ELF-1 (cell line): ENCODE measurements at places on chromosomes 1 and 21.
A peak's percentile ranks its signal among the peaks of the same experiment; 100 is the strongest.

DNA sequence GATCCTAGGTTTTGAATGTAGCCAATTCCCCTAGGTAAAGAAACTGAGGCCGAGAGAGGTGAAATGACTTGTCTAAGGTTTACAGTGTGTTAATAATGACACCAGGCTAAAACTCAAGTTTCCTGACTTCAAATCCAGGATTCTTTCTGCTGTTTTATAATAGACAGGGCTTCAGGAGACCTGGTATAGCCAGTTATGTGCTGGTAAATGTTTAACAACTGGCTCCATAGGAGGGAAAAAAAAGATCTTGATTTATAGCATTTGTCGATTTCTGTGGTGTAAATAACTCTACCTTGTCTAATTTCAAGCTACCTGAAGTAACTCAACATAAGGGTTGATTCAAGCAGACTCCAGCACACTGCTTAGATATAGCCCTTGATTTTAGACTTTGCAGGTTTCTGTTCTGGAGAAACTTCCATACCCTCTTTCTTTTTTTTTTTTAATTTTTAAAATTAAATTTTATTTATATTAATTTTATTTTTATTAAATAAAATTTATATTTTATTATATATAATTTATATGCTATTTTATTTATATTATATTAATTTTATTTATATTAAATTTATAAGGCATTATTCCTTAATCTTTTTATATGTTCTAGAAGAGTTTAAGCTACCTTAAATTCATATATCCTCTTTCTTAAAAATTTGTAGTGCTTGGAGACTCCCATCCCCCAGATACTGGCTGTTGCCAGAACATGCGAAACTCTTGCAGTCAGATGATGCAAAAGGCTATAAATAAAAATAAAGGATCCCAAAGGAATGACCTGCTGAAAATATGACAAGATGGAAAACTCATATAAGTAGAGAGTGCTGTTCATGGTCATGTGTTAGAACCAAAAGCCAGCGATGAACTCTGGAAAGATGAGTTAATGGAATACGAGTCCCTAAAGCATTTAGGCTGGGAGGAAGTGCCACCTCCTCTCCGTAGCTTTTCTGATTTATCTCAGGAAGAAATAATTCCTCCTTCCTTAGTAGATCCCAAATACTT, 35.4 kb upstream of the SRSF10 start:
- no peak for DNase-seq

DNA sequence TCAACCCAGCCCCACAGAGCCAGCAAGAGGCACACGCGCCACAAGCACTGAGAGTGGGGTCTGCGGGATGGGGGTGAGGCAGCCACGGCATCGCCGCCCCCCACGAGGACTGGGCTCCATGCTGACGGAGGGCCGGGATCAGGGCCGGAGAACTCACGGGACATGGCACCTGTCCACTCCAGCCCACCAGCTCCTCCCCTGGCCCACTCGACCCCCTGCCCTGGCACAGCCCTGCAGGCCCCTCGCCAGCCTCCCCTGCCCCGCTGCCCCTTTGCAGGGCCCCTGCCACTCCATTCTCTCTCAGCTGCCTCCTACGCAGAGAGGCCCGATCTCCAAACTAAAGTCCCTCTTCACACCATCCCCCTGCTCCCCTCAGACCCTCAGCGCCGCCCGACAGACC, 134.0 kb downstream of the NPHP4 start:
- no peak for DNase-seq

GRCh38 chr1:246213036-246213435, 294.0 kb downstream of the SMYD3 start:
- no peak for DNase-seq

DNA sequence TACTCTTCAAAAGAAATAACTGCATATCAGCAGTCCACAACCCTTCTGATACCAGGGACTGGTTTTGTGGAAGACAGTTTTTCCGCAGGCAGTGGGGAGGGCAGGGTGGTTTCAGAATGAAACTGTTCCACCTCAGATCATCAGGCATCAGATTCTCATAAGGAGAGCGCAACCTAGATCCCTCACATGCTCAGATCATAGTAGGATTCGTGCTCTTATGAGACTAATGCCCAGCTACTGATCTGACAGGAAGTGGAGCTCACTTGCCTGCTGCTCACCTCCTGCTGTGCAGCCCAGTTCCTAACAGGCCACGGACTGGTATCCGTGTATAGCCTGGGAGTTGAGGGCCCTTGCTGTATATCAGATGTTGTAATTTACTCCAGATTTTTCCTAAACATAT, 11.5 kb downstream of the RO60 start:
- DNase-seq: no peak

DNA sequence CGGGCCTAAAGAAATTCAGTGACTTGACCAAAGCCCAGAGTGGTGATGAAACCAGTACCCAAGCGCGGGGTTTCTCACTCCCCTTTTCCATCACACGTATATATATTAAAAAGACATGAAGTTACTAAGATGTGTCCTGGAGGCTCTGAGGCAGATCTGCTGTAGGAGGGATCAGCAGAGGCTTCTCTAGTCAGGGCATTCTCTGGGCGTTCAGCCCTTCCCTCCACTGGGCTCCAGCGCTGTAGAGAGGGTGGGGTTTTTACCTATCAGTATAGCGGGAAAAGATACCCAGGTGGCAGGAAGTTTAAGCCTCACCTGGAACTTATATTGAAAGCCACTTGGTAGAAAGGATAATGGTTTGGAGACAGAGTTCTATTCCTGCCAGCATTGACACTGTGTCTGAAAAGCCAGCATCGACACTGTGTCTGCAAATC, 862 bp upstream of the PLEKHO1 start:
- DNase-seq: no peak

DNA sequence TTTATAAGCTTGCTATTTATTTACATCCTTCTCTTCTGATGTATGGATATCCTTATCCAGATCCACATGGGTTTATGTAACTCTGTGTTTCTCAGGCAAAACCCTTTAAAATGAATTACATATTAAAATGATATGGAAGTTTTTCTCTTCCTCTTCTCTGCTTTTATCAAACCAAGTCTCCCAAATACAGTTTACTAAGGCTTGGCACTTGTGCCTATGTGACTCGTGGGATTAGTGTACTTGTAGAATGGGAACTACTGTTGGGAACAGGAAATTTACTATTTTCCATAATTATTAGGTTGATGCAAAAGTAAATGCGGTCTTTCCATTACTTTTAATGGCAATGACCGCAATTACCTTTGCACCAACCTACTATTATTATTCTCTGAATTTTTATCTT, 14.8 kb downstream of the SIM2 start:
- no peak for DNase-seq

DNA sequence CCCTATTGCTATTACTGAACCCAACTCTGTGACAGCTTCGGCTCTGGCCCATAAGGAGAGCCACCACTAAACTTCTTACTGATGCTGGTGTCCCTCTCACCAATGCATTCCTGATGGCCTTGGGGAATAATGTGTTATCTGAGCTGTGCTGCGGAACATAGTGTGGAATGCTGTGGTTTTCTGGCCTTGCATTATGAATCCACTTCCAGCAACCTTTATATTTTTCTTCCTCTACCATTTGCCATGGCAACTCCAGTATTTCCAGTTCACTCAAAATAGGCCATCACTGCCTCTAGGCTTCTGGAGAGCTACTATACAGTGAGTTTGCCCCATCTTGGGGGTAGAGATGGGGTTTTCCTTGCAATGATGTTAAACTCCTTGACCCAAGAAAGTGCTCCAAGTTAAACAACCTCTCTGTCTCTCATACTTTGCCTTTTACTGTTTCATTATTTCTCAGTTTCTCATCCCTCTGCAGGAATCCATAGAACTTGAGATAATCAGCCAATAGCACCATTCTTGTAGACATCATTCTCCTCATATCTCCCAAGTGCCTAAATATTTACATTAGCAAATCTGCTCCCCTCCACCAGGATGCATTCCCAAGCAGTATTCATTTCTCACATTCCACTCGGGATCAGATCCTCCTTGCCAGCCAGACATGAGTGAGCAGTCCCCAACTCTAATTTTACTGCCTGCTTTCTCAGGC, 11.1 kb upstream of the RAVER2 start:
- no peak for DNase-seq

DNA sequence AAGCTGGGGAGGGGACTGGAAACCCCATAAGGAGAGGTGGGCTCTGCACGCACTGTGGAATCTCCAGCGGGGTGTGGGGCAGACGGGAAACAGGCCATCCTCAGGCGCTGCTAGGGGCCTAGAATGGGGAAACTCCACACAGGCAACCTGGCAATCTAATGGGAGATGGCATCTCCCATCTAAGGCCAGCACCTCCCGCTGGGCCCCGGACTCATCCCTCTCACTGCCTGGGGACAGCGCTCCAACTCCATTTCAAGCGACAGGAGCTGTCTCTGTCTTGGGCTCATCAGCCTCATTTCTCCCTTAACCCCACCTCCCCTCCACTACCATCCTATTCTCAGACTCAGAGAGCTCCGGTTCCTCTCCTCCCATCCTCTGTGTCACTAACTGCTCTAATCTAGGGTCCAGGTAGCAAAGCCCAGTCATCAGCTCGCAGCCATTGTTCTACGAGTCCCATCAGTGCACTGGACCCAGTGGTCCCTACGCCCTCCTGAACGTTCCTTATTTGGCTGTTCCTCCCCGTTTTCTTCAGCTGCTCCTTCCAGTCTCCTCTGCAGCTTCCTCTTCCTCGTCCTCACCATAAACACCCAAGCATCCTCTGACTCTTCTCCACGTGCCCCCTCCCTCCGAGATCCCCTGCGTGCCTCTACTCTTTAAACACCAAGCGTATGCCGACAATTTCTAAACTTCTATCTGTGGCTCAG, 93.4 kb upstream of the CASZ1 start:
- DNase-seq: peak; percentile 21

GRCh38 chr1:221174330-221174993, 295.2 kb downstream of the HLX start:
- DNase-seq: peak; percentile 78

GRCh38 chr1:165862448-165862847, 35.0 kb downstream of the UCK2 start:
- no peak for DNase-seq

GRCh38 chr1:199282751-199283305, 644.0 kb downstream of the PTPRC start:
- no peak for DNase-seq

GRCh38 chr1:29256979-29257804, 20.9 kb downstream of the PTPRU start:
- peak; percentile 45 for DNase-seq

DNA sequence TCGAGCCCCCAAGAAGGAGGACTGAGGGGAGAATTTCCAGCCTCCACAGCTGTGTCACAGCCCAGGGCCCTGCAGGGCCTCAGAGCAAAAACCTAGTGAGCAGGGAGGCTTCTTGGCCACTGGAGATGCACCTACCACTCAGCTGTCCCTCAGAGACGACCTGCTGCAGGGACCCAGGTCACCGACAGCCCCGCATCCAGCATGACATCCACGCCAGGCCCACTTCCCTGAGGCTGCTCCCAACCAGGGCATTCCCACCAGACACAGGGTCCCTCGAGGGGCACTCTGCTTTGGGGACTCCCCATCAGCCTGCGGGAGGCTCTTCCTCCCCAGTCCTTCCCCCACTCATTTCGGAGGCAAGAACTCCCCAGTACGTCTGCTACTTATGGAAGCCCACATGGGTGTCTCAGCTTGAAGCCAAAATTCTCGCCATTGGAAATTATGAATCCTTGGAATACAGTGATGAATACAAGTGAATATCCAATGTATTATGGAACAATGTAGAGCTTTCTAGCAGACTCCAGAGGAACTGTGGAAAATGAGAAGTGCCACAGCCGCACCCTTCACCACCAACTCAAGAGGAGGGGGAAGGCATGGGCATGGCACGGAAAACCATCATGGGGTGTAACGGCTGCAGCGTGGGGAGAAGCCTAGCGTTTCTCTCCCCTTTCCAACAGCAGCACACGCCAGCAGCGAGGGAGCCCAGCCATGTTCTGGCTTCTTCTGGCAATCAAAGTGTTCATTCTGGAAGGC, 6.9 kb downstream of the TFF3 start:
- no peak for DNase-seq

DNA sequence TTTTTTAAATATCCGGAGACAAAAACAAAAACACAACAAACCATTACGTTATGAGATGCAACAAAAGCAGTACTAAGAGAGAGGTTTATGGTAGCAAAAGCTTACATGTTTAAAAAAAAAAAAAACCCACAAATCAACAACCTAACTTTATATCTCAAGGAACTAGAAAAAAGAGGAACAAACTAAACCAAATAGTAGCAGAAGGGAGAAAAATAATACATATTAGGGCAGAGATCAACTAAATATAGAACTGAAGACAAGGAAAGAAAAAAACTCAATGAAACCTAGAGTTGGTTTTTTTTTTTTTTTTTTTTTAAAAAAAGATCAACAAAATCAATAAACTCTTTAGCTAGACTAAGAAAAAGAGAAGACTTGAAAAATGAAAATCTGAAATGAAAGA, 34.9 kb downstream of the ZNF644 start:
- no peak for DNase-seq

DNA sequence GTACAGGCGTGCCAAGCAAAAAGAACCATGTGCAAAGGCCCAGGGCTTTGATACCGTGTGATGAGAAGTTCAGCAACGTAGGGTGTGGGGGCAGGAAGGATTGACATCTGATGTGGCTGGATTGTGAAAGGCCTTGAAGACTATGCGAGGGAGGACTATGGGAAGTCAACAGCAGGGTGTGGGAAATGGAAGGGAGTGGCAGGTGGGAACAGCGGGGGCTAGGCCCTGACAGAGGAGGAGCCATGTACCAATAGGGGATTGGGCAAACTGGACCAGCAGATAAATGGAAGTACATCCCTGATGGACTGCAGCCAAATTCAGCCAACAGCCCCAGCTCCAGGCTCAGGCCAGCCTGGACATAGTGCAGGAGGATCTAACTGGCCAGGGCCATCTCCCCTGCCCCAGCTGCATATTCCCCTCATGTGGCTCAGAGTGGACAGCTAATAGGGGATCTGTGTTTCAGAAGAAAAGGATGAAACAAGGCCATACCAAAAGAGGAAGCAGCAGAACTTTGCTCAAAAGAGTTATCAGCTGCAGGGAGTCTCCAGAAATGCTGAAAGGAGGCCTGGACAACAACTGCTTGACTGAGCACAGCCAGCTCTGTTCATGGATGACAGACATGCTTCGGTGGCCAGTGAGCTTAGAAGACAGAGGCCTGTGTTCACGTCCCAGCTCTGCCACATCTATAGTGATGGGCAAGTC, 140.2 kb upstream of the SGIP1 start:
- DNase-seq: no peak

DNA sequence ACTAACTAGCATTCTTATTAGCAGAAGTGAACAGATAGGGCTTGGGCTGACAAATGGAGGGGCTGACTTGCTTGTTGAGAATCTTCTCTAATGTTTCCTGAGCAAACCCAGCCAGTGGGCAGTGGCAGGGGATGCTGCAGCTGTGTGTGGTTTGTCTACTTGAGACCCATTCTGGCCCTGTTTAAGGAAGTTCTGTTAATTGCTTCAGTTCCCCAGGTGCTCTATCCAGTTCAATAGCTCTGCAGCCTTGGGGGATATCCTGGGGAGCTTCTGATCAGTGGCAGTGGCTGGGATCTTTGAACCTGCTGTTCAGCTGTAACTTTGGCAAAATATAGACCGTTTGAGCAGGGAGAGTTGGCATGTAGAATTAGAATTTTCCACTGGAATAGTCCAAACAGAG, 137.4 kb downstream of the ZNF326 start:
- peak; percentile 21 for DNase-seq
